ENCODE measurements at places on chromosomes 4 and X.
A peak's percentile ranks its signal among the peaks of the same experiment; 100 is the strongest.

GRCh38 chrX:137747244-137748043 lies 181.5 kb downstream of the ZIC3 start:
- no peak for DNase-seq

- DNase-seq = no peak
These were observed 19.9 kb upstream of the PLP1 start for GRCh38 chrX:103756736-103757135.

DNA sequence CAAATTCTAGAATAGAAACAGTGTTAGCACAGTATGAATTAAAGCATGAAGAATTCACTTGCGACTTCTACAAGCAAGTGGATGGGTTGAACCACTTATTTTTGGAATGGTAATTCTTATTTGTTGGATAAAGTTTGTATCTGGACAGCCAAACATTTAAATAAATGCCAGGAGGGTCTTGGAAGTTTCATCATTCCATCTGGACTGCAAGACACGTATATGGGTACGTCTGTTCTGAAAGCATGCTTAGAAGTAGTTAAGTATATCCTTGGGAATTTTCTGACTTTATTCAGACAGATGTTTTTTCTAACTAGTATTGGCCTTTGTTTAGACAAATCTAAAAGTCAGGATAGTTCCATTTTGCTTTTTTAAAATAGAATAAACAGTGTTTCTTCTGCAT lies 77.5 kb upstream of the CASK start:
- DNase-seq = no peak

GRCh38 chr4:77121736-77122240 lies 35.2 kb upstream of the CCNG2 start:
- no peak for DNase-seq

GRCh38 chr4:102246416-102246815 lies 98.9 kb downstream of the SLC39A8 start:
- no peak for DNase-seq

DNA sequence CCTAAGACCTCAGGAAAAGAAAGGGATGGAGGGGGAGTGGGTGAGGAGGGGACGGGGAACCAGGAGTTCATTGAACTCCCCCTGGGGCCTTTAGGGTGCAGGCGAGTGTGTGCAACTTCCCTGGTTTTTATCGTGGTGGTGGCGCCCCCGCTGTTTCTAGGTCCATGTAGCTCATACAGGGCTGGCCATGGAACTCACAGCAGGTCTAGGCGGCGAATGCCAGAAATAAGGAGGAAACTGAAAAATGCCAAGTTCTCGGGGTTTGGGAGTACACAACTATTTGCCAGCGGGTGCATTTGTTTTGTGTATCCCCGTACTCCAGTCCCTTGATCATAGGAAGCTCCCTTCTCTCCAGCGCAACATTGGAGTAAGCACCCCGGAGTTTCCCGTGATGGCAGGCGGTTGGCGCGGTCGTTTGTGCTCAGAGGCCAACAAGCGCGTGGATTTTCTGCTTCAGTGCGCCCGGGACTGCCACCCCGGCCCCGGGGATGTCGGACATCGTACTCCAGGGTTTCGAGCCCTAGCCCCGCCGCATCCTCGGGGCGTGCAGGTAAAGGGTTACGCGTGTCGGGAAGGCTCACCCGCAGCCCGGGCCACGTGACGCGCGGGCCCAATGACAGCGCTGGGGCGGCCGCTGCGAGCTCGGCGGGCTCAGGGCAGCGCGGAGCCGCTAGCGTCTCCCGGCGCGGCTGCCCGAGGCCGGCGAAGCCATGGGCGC lies 208.9 kb downstream of the NWD2 start:
- peak; percentile 71 for DNase-seq

GRCh38 chr4:31458813-31459212 lies 738.6 kb downstream of the PCDH7 start:
- DNase-seq = no peak

Measured in activated naive CD8-positive, alpha-beta T cell treated with anti-CD3 and anti-CD28 coated beads, Interleukin-2, amount 10 ng/mL, durations not matched to agents 7 days and 5 days (primary cell).